ENCODE measurements at places on chromosomes 13 and 19. TPM values are rescaled to one million over a fixed set of nuclear protein-coding genes. Genes with fewer than 3 reads are reported as not detected.

Gene RPS28
- polyA plus RNA-seq: 320 TPM

GRCh38 chr13:69389899-69390298 lies 717.7 kb upstream of the ATXN8OS start:
- DNase-seq: no peak

Gene KCNN4
- polyA plus RNA-seq: 1.5 TPM

DNA sequence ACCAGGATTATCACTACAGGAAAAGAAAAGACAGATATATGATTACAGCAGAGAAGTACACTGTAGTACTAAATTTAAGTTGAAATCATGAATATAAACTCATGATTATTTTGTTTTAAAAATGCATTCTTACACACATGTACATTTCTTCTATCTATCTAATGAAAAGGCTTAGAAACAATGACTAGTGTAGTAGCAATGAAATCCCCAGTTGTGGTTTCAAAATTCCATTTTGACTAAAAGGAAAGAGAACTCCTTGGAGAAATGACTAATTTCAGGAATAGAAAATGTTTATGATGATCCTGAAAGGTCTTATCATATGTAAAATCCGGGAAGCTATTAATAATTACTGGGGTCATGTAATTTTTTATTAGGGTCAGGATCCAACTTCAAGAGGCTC lies 195.0 kb upstream of the STARD13 start:
- no peak for DNase-seq

Gene SRRM5
- polyA plus RNA-seq: 0.80 TPM

Gene EID2B
- polyA plus RNA-seq: 4.0 TPM

GRCh38 chr19:47765523-47766358 lies 12.8 kb upstream of the SELENOW start:
- no peak for DNase-seq

Gene TNFSF13B
- 0.94 TPM for polyA plus RNA-seq

- no peak for DNase-seq
Observed at GRCh38 chr13:97259798-97260714, 37.9 kb downstream of the MBNL2 start.

GRCh38 chr13:111873676-111874178 lies 193.2 kb upstream of the SOX1 start:
- DNase-seq: no peak

GRCh38 chr13:46641274-46642081 lies 88.5 kb downstream of the LRCH1 start:
- DNase-seq: no peak

GRCh38 chr13:92224825-92225224 lies 826.4 kb downstream of the GPC5 start:
- no peak for DNase-seq

- DNase-seq: no peak
Observed at GRCh38 chr19:34835631-34836351, 62.8 kb upstream of the ZNF599 start.

GRCh38 chr13:20960663-20961309 lies 58.2 kb upstream of the XPO4 start:
- DNase-seq: no peak

GRCh38 chr13:74560325-74560724 lies 426.1 kb upstream of the KLF12 start:
- no peak for DNase-seq

GRCh38 chr19:32580353-32580900 lies 563 bp upstream of the PDCD5 start:
- DNase-seq: no peak

GRCh38 chr19:821825-822503 lies at the start of gene PLPPR3:
TSS of gene PLPPR3 (minus strand) at chr19:821955. CDS start at chr19:821559, 396 bp downstream.
- no peak for DNase-seq

All from right renal cortex interstitium (tissue), 3 donors.